GM10248 (cell line): ENCODE measurements at places on chromosomes 5 and 9.

GRCh38 chr5:9617221-9617620, 12.9 kb downstream of the TAS2R1 start:
- no peak for DNase-seq

DNA sequence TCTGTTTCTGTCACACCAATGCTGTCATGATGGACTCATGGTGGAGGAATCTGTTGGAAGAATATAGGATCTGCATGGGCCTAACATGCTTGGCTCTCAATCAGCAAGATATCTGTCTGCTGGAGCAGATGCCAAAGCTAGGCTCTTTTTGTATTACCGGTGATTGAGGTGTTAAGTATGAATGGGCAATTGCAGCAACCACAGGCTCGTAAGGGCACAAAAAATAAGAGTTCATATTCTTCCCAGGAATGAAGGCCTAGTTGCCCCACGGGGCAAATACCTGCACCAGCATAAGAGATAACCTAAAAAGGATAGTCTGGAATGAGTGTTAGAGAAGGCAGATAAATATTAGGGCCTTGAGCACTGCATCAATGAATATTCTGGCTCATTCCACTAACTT, 679.5 kb upstream of the COX7C start:
- DNase-seq = no peak

- peak; percentile 30 for DNase-seq
Observed at GRCh38 chr5:31232273-31232888, 38.9 kb downstream of the CDH6 start.

DNA sequence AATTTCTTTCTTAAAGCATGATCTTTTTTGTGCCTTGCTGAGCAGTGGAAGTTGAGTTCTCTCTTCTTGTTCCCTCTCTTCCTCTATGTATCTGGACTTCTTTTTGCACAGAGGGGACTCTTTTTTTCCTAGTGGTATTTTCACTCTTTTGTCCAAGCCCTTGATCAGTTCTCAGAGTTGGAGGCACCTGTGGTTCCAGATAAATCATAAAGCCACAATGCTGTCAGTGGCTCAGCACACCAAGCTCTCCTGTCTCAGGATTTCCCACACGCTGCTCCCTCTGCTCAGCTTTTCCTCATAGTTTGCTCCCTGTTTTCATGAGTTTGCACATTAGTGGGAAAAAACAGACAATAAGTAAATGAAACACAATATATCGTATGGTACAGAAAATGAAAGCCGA, 110.3 kb upstream of the ZNF608 start:
- no peak for DNase-seq

DNA sequence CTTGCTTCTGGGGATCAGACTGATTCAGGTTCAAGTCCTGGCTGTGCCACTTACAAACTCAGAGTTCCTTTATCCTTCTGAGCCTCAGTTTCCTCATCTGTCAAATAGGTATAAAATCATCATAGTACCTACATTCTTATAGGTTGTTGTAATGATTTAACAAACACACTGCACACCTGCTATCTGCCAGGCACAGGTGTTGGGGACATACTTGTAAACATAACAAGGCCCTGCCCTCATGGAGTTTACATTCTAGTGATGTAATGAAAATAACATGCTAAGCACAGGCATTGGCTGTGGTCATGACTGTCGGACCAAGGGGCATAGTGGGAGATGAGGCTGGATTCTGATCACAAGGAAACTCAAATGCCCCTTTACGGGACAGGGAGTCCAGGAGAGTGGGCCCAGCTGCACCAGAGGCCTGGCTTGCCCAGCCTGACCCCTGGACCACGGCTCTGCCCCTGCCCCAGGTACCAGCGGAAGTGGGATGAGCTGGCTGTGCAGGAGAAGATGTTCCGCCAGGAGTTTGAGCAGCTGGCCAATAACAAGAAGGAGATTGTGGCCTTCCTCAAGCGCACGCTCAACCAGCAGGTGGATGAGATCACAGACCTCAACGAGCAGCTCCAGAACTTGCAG, 2.3 kb downstream of the CFAP157 start:
- no peak for DNase-seq

GRCh38 chr9:110996436-110997220, 41.6 kb downstream of the LPAR1 start:
- DNase-seq = no peak

DNA sequence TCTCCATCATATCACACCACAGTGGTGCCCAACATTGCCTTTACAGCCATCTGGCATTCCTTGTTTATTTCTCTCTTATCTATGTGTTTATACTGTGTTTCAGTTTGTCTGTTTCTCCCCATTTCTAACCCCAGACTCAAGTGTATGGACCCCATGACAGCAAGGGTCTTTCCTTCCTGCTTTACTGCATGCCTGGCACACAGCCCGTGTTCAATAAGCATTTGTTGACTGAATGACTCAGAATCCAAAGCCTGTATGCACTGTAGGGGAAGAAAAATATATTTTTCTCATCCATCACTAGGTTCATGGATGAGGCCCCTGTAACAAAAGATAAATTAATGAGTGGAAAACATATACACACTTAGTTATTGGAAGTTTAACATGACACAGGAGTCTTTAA, 190.8 kb upstream of the SEMA6A start:
- DNase-seq = no peak

DNA sequence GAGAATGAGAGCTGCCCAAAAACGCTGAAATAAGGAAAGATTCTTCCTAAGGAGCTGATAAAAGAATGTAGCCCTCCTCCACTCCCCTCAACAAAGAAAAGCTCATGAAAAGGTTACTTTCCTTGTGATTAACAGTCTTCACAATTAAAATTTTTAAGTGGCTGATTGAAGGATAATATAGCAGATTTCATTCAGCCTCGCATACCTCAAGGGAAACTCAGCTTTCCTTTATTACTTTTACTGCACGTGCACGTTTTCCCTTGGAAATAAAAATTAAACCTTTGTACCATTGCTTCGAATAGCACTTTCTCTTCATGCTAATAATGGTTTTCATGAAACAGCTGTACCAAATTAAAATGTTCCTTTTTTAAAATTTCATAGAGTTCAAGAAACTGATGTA, 234.0 kb upstream of the GRAMD2B start:
- DNase-seq = no peak
